ENCODE measurements at places on chromosomes 3 and 15.

DNA sequence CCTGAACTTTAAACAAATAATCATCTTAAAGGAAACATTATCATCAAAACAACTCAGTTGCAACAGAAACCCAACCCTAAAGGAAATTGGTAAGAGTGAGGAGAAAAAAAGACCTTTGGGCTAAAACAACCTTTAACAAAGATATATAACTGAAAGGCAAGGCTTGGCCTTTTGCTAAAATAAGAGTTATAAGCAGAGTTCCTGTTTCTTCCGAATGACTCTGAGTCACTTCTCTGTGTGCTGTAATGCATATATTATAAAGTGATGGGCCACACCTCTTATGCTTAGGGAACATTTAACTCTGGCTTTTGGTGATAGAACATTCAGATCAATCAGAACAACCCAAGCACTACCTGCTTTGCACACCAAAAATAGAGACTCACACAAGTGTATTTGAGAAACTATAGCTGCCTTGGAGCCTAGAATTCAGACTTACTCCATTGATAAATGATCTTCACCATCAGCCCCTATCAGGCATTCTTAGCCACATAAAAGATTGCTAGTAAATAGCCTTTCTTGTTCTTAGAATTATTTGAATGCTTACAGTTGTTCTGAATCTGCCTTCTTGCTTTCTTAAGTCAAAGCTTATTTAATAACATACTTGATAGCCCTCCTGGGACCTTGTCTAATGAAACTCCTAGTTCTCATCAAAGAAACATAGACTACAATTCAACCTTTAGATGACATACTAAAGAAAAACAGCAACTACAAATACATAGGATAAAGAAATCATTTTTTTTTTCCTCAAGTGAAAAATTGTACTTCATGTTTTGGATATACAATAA, 294.2 kb upstream of the SEMA6D start:
- no peak for DNase-seq

DNA sequence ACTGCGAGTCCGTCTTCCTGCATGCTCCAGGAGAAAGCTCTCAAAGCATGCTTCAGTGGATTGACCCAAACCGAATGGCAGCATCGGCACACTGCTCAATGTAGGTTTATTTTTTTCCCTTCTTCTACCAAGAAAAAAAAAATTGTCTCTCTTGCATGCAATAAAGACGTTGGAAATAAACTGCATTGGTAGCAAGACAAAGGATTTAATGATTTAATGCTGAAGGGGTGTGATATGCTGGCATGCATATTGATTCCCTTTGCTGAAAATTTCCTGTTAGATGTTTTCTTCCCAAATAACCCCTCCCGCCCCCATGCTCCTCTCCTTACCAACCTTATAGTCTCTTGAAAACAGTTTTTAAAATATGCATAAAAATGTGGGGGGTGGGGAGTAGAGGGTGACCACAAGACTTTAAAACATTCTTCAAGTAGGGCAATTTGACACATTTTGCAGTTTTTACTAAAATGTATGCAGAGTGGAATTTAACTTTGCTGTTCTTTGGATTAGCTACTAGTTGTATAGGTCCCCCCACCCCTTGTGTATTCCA, 799 bp downstream of the RARB start:
- DNase-seq, result no peak

GRCh38 chr15:86002444-86002843, 77.2 kb upstream of the AGBL1 start:
- no peak for DNase-seq

GRCh38 chr3:72317491-72317890, 530.8 kb downstream of the SHQ1 start:
- no peak for DNase-seq

DNA sequence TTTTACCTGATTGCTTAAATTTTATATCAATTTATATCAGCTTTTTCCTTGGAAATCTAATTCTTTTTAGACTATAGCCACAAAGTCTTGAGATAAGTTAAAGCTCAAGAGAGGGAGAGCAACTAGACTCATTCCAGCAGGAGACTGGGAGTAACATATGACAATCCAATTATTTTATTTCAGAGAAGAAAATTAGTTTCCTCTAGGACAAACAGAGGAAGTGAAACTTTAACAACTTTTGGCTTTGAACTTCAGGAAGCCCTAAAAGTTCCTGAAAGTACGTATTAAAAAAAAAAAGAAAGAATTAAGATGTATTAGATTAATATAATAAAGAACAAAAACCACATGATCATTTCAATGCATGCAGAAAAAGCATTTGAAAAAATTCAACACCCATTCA, 13.9 kb upstream of the UBE2E2 start:
- DNase-seq, result no peak

DNA sequence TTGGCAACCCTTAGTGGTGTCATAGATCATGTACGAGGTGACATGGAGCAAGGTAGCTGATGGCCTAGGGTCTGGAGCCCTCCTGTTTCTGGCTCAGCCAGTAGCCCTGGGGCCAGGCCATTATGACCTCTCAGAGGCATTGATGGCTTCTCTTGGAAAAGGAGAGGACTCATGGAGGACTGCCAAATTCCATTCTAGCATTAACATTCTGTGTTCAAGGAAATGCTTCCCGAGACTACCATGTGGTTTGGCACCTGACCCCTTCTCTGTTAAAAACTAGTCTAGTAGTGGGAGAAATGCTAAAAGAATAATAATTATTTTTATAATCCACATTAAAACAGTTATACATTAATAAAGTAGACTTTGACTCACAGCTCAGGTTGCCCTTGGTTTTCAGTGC, 40.2 kb upstream of the ADAMTSL3 start:
- no peak for DNase-seq

DNA sequence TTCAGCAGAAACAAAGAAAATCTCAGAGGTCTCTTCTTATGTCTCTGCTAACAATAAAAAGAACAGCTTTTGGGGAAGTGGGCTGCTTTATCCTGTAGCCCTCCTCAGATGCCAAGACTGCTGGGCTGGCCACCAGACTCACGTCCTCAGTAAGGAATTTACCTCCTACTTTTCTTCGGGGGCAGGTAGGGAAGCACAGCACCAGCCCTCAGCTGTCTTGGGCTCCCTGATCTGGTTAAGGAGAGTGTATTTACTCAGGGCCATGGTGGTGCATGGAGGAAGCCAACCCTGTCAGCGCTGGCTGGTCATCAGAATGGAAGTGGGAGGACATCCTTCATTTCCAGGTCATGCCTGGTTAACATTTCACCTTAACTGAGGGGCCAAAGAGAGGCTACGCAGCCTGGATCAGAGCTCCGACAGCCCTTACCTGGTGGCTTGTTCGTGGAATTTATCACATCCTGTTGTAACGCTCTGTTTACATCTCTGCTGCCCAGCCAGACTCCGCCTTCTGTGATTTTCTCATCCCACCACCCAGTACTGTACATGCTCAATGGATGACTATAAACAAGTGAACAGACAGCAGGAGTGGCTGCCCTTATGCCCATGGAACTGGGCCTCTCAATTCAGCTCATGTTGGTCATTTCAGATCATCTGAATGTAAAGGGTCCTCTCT, 108.3 kb downstream of the IGF2BP2 start:
- DNase-seq, result no peak

DNA sequence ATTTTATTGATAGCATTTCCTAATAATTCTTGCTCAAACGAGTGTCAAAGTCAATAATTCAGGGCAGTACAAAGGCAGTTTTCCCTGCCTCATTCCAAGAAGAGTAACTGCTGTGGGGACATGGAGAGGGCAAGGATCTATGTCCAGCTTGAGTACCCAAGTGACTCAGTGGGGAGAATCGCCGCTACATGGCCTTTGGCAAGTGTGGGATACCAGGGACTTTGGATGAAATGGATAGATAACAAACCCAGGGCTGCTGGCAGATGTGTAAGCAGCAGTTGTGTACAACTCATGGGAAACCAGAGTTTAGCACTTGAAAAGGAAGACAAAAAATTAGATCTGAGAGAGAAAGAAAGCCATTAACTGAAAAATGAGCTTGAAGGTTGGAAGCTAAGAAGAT, 122.2 kb upstream of the TRIM42 start:
- DNase-seq, result no peak

DNA sequence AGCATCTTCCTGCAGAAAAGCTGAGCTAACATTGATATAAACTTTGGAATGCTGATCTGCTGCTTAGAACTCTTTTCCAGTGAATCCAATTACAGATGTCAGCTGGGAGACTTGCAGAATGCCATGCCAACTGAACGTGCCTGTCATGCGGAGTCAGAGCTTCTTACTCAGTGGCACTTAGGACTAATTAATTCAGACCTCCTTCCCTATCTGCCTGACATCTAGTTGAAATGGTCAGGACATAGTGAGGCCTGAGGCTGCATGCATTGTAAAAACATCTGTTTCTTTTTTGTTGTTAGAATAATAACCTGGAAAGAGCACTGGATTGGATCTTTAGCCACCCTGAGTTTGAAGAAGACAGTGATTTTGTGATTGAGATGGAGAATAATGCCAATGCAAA, 112.6 kb downstream of the USP13 start:
- DNase-seq, result no peak

DNA sequence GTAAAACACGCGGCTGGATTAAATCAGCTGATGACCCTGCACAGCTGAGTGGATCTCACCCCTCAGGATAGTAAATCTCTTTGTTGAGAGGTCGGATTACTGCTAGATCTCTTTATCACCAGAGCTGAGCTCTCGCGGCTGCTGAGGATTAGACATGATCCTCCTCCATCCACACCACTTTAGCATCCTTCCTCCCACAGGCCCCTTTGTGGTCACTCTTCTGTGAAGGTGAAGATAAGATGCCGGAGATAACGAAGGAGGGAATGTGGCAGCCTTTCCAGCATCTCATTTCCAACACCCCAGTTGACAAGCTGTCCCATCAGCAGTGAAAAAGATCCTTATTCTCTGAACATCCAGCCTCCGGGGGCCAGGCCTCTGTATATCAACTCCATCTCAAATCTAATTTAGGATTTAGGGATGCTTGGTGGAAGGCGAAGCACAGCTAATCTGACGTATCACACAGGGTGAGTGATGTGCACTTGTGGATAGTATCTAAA, 47.5 kb upstream of the SELENOK start:
- DNase-seq, result no peak

GRCh38 chr3:167653155-167653554, 587 bp downstream of the WDR49 start:
- DNase-seq, result no peak

GRCh38 chr15:62026487-62027262, 33.6 kb downstream of the VPS13C start:
- DNase-seq, result no peak

DNA sequence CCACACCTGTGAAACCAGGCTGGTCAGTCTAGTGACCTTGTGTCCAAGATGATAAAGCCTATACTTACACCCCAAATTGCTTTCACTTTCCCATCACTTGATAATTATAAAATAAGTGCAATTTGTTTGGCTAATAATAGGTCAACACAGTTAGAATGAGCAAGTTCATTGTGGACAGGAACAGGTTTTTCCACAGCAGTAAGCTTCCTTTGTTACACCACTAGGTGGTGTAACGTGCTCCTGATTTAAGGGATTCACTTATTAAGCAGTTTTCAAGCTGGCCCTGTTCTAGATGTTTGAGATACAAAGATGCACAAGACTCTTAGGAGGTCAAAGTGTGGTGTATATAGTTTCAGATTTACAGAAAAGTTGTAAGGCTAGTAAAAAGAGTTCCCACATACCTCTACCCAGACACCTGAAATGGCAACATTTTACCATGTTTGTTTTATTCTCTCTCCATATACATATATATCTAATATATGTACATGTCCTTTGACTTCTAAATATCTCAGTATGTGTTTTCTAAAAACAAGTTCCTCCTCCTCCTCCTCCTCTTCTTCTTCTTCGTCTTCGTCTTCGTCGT, 6.8 kb upstream of the MFSD1 start:
- no peak for DNase-seq

GRCh38 chr3:27626596-27627118, 95.5 kb downstream of the EOMES start:
- DNase-seq, result no peak

DNA sequence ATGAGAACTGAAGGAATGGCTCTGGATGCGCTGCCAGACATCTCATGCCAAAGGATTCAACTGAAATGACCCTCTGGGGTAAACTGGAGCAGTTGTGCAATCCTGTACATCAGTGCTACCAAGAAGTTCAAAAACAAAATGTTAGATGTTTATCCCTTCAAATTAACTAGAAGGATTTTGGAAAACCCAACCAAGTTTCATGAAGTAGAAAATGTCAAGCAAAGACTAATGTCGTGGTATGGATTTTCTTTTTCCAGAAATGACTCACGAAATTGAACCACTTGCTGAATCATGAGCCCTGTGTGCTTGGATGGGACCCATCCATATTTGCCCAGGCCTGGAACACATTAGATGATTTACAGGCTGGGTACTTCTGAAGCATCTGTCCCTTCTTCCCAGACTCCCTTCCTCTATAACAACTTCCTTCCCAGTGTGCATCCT, 101.6 kb downstream of the LRTM1 start:
- DNase-seq, result no peak

- DNase-seq, result no peak
Measured at GRCh38 chr3:160980740-160981139, 124.4 kb downstream of the B3GALNT1 start.

DNA sequence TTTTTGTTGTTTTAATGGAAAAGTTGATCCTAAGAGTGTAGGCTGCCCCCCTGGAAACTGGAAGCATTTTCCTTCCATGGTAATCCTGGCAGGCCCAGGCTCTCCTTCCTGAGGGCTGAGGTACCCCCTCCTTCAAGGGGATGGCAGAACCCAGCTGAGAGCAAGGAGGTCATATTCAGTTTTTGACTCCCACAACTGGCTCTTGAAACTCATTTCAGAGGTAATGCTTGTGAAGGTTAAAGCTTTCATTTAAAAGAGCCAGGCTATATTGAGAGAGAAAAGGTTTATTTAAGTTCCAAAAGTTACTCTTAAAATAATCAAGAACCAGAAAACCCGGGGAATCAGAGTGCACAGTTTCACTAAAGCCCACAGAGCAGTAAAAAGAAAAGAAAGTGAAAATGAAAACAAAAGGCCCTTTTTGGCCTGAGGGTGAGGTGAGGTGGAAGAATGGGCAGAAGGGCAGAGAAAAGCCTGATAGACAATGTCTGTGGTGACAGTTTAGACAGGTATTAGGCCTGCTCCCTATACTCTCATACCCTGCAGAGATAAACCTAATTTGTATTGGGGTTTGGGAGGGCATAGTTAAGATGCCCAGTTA, 47.0 kb upstream of the RBP1 start:
- no peak for DNase-seq

GRCh38 chr15:78540871-78541743, 863 bp downstream of the PSMA4 start:
- DNase-seq, result peak; percentile 75

- no peak for DNase-seq
Measured at GRCh38 chr15:29571792-29572431, 250.4 kb downstream of the TJP1 start.

GRCh38 chr3:5294356-5294755, 106.8 kb downstream of the EDEM1 start:
- no peak for DNase-seq

Measured in activated CD4-positive, alpha-beta T cell treated with anti-CD3 and anti-CD28 coated beads, Interleukin-2, amount 10 ng/mL, durations not matched to agents 24 days and 14 days (primary cell).